Pericardium fibroblast (primary cell): ENCODE measurements at places on chromosomes 4 and X. TPM values are rescaled to one million over a fixed set of nuclear protein-coding genes. Genes with fewer than 3 reads are reported as not detected.

Gene TDO2
- total RNA-seq: not detected in 2 replicates

Gene CXorf49
- total RNA-seq: not detected in 2 replicates

Gene CITED1
- total RNA-seq: not detected in 2 replicates

Gene GPC3
- 32.3 and 39.1 TPM in 2 replicates for total RNA-seq

Gene MYL5
- 12.4 and 38.0 TPM in 2 replicates for total RNA-seq

Gene FAM149A
- total RNA-seq: 6.4 and 6.8 TPM in 2 replicates

Gene RAI2
- 0.12 and 1.2 TPM in 2 replicates for total RNA-seq

Gene AIFM1
- 10.6 and 12.4 TPM in 2 replicates for total RNA-seq

Gene GUCY1B1
- total RNA-seq: 1.4 and 3.4 TPM in 2 replicates

Gene SCD5
- total RNA-seq: 13.9 and 16.8 TPM in 2 replicates

Gene DUX4
- not detected in 2 replicates for total RNA-seq

Gene FGFBP1
- total RNA-seq: not detected in 2 replicates

Gene WAS
- total RNA-seq: 0.23 TPM in 1 of 2 replicates, not detected in the other
